ENCODE measurements at places on chromosomes 6 and 20.

- peak; percentile 28 for DNase-seq
These were observed 34.9 kb downstream of the RNF24 start for GRCh38 chr20:3980260-3981131.

DNA sequence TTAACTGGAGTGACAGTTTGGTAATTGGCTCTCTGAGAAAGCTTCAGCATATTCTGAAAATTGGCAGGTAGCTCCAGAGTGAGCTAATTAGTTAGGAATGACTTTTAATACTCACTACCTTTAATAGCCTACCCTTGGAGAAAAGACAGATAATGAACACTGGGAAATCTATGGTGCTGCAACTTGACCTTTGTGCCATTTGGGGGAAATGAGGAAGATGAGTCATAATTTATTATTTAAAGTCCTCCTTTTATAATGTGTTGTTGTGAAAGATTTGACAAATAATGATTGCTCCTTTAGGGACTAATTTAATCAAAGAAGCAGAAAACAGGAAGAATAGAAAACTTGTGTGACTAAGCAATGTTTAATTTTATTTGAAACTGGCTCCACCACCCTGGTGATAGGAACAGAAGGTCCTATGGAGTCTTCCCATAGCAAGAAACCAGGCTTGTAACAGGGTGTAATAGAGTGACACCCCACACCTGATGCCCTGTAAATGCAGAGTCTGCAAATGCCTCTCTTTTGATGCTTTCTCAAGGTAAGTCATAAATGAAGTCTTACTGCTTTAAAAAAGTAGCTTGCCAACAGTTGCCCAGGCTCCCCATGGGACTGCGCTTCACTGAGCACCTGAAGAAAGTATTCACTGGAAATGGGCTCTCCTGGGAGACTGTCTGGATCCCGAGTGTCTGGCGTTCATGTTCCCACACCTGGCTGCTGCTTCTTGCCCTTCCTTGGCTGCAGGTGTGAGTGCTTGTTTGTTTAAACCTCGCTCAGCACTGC is 134.4 kb downstream of the LRRC1 start:
- DNase-seq, result no peak

DNA sequence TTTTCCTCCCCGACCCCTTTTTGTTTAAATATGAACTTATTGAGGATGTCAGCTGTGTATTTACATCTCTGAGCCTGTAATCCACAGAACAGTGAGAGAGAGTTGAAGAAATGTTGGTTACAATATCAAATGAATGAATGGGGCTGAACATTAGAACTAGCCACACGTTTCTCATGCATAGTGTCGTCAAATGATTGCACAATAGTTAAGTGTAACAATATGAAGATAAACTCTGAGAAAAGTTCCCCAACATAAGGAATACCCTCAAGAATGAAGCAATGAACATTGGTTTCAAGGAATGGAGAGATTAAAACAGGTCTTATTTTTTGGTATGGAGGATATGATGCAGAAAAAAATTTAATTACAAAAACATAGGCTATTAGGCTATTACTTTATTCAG is 100.5 kb upstream of the DTNBP1 start:
- no peak for DNase-seq

DNA sequence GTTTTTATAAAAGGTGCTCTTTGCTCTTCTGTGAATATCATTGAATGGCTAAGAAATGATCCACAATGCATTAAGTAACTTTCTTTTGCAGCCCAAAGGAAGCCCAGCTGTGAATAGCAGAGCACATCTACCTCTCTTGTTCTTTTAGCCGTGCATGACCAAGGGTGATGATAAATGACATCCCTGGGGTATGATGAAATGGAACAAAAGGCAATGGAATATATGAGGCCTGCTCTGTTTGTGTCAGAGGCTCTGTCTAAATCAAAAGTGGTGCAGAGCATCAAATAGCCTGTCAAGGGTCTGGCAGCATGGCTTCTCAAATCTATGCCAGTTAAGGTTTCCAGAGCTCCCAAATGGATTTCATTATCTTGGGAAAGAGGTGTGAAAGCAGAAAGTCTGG is 362.6 kb upstream of the RNF217 start:
- DNase-seq, result no peak

- DNase-seq, result no peak
These were observed 299.2 kb downstream of the EYA4 start for GRCh38 chr6:133540361-133540760.

DNA sequence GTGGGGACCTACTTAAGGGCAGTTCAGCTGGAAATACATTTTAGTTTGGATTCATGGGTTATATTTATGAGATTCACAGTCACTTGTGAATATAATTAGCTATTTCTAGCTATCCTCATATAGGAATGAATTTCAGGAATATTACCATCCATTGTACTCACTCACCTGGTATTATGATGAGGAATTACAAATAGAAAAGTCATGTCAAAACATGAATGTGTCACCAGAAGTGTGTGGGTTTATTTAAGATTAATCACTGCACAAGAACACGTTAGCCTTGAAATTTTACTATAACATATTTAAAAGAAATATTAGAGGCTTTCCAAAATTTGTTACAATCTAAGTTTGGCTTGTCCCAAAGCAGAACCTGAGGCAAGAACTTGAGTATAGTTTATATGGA is 510.5 kb downstream of the PHF3 start:
- DNase-seq, result no peak

GRCh38 chr6:30821862-30822784 is 62.2 kb upstream of the DDR1 start:
- DNase-seq, result peak; percentile 19

GRCh38 chr6:149318581-149319286 is 1.2 kb downstream of the TAB2 start:
- no peak for DNase-seq

GRCh38 chr20:8456765-8457164 is 324.7 kb downstream of the PLCB1 start:
- no peak for DNase-seq

GRCh38 chr20:11728937-11729336 is 188.8 kb upstream of the BTBD3 start:
- DNase-seq, result no peak

GRCh38 chr20:22333885-22334545 is 250.4 kb downstream of the FOXA2 start:
- DNase-seq, result no peak

- DNase-seq, result no peak
These were observed 11.9 kb upstream of the HELZ2 start for GRCh38 chr20:63585616-63586565.

GRCh38 chr6:36739947-36740817 is 42.6 kb downstream of the RAB44 start:
- no peak for DNase-seq

DNA sequence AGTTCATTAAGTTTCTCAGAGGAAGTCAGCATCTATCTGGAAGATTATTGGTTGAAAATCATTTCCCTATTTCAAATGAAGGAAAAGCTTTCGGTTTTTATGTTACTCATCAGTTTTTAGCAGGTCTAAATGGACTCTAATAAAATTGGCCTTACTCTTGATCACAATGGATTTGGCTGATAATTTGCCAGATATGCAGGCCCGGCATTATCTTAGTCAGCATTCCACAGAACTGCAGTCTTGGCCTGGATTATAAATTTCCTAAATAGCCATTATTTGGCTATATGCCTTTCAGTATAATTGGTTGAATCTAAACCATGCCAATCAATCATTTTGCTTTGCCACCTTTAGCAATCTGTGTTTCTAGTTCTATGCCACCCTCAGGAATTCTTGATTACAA is 91.7 kb upstream of the KCNQ5 start:
- DNase-seq, result no peak

- peak; percentile 65 for DNase-seq
These were observed 103.0 kb downstream of the EDN3 start for GRCh38 chr20:59403261-59403961.

DNA sequence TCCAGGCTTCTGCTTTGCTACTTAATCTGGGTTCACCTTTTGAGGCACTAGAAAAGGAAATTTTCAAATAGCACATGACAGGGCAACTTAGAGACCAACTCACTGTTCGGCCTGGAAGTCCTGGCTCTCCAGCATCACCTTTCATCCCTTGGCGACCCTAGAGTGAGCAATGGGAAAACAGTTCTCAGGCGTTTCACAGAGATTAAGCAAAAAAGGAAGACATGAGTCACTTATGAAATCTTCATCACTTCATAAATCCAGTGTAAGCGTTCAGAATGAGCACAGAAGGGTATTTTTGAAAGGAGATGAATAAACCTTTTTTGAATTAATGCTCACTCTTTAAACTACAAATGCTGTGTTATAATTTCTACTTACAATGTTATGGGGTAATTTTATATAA is 104.0 kb downstream of the COL12A1 start:
- DNase-seq, result no peak

DNA sequence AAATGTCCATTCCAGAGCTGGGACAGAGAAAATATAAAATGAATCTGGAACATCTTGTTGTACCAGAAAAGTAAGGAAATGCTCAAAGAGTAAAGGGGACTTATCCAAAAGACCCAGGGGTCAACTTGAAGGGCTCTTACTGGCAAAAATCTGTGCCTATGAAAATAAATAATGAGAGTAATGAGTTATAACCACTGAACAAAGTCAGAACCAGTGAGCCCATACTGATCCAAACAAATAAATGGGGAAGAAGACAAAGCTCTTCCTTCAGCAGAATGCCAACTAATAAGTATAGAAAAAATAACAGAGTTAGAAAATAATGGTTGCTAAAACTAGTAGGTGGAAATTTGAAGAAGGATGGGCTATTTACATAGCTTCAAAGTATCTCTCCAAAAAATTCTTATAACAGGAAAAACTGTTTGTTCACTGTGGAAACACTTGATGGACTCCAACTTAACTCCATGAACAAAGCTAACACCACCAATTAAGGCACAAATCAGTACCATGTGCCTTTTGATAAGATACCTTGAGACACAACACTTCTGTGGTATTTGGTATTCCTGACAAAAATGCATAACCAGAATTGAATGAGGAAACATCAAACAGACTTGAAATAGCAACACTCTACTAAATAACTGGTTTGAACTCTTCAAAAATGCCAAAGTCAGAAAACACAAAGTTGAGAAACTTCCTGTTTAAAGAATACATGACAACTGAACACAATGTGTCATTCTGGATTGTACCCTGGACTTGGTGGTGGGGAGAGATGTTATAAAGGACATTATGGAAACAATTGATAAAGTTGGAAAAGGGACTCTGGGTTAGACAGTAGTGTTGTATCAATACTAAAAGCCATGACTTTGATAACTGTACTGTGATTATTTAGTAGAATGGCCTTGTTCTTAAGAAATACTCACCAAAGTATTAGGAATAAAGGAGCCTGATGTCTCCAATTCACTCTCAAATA is 197.5 kb downstream of the ISM1 start:
- DNase-seq, result no peak

DNA sequence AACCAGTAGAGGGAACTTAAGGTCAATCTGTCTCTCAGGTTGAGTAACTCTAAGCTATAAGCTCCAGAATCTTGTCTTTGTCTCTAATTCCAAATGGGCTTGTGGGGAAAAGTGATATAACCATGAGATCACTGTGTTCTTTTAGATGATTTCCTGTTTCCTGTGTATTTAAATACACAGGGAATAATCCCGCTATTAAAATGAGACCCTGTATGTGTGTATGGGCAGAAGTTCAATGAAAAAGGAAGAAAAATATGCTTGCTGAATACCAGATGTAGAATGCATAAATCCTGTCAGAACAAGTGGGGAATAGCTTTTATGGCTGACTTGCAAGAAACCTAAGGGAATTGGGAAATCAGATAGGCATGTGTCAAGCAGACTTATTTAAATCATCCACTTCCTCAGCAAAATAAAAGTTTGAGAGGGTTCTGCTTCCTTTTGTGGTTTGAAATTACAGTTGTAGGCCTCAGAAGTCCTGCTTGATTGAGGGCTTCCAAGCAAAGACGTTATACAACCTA is 164.7 kb upstream of the PDE7B start:
- DNase-seq, result no peak

Measured in NCI-H2227 treated with DMSO at 0.1 percent for 48 hours (cell line).